Fibroblast of lung (primary cell): ENCODE measurements at places on chromosomes 2 and 18. TPM values are rescaled to one million over a fixed set of nuclear protein-coding genes. Genes with fewer than 3 reads are reported as not detected.

LDLRAD4 gene
- polyA plus RNA-seq: not detected in 2 replicates

GRCh38 chr2:136108463-136108862, 9.5 kb downstream of the CXCR4 start:
- DNase-seq: no peak

DNA sequence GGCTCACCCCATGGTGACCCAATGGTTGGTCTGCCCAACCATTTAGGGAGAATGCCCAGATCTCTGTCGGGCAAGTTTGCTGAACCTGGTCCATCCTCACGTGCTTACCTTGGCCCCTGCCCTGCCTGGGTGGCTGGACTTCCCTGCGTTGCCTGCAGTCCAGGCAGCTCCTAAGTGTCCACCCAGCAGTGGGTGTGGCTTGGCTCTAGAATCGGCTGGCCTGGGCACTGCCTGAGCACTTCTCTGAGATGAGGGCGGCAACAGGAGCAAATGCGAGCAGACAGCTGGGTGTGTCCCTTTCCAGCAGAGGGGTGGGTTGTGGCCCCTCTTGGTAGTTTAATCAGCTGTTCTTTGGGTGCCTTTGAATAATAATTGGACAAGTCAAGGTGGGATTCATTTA, 11.3 kb downstream of the PCARE start:
- no peak for DNase-seq

GALNT14 gene
- polyA plus RNA-seq: 0.15 and 0.25 TPM in 2 replicates

- no peak for DNase-seq
These were observed 78.0 kb downstream of the PTPN4 start for GRCh38 chr2:119837759-119838158.

- no peak for DNase-seq
These were observed 80.6 kb downstream of the MYO1B start for GRCh38 chr2:191325651-191326365.

DNA sequence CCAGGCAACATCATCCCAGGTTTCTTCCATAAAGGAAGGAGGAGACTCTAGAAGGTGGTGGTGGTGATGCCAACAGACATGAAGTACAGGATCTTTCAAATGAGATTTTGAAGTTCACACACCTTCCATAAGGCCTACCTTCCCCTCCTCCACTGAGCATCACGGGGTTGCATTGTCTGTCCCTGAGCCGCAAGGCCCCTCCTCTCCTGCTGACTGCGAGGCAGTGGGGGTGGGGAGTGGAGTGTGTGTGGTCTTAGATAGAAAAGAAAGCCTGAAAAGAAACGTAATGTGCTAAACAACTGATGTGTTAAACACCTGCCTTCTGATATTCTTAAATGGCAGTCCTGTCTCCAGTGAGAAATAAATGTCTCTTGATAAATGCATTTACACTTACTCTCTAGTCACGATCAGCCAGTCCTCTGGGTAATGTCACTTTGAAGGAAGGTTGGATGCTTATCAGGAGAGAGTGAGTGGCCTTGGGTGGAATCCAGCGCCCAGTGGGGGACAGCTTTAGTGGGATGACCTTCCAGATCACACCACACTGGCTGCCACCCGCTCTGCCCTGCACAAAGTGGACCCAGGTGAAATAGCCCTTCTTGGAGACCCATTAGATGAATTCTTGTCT, 5.5 kb upstream of the SCYGR5 start:
- DNase-seq: no peak

DNA sequence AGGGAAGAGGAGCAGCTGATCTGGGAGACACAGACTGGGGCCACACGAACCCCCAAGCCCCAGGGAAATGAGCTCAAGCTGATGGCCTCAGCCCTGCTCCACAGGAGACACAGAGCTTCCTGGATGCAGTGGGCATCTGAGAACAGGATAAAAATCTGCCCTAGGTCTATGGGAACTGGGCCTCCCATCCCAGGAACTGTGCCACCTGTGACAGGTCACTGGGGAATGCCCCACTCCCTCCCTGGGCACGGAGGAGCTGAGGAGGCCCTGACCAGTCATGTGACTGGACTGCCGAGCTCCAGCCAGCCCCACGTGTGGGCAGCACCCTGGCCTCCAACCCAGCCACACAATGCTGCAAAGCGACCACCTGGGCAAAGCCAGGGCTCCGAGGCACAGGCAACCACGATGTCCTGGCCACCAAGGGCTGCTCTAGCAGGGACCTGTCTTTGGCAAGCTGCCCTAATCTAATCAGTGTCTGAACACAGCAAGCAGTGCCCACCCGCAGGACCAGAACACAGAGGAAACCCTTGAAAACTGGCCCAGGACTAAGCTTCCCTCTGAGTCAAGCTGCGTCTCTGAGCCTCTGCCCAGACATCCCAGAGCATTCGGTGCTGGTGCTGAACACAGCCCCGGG, 57.8 kb upstream of the ID2 start:
- DNase-seq: no peak

GRCh38 chr2:152200565-152201465, 25.3 kb upstream of the STAM2 start:
- DNase-seq: peak; percentile 96

ASXL3 gene
- 0.06 and 0.16 TPM in 2 replicates for polyA plus RNA-seq

DNA sequence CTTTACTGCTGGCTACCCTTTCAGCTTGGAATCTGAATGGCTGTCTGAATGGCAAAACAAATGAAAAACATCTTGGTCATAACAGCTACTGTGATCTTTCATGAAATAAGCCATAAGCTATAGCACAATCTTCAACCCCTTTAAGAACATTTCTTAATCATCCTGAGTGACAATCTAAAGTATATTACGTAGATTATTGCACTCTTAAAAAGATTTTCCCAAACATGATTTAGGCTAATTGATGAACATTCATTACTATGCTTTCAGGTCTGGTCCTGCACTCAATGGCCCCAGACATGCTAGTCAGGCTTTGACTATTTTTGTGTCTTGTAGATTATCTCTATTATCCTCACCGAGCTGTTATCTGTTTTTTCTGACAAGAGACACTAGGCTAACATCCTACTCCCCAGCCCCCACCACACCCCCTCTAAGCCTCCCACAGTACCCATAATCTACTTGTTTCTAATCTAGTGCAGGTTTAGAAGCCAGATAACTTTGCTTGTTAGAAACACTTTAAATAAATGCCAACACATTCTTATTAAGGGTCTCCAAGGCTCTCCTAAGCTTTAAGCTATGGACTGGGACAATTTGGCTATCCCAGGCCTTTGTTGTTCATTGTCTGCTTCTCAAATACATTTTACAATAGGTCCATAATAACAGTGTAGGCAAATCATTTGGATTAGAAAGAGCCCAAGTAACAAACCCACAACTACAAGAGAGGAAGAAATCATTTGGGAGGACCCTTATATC, 4.2 kb downstream of the SMAD2 start:
- no peak for DNase-seq

DNA sequence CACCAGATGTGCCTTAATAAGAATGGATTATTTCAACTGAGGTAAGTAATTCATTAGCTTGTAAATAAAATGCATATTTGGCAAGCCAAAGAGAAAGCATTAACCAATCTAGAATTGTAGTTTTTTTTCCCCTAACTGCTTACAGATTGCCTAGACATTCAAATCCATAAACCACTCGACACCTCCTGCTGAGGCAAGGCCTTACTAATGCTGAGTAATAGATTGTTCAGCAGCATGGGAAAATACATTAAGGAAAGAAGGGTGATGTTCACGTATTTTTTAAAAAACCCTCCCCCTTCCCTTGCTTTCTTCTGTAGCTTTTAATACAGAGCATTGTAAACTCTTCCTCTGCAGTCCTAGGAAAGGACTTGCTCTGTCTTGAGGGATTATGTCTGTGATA, 17.0 kb upstream of the LINC00305 start:
- DNase-seq: peak; percentile 40

NT5C1B gene
- not detected in 2 replicates for polyA plus RNA-seq

GRCh38 chr2:197708331-197708730, 3.2 kb downstream of the MARS2 start:
- DNase-seq: peak; percentile 74

- DNase-seq: no peak
These were observed 269.0 kb downstream of the ICOS start for GRCh38 chr2:204205538-204205937.

DNA sequence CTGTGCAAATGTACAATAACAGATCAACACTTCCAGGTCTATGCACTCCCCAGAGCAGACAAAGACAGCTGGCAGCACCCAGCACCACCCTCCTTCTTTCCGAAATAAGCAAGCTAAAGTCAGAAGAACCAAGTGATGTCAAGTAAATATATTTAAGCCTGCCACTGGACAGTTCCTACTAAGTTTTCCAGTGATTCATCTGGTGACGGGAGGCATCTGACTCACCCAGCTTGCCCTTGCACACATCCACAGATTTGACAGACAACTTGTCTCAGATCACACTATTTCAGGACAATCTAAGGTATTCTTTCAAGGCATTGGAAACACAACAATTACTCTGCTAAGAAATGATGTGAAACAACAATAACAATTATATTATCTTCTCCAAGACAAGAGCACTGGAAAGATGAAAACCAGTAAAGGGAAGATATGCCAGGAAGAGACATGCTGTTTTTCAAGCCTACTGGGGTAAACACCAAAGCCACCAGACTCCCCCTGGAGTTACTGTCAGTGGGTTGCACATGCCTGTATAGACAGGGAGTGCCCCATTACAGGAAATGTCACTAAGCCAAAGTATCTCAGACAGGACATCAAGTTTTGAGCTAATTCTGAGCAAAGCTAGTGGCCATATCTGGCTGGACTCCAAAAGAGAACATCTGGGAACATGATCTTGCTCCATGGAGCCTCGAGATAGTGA, 287.9 kb upstream of the KLHL29 start:
- DNase-seq: no peak

GRCh38 chr2:177359836-177360595, 32.6 kb upstream of the AGPS start:
- no peak for DNase-seq

GRCh38 chr18:36697905-36698304, 130.9 kb downstream of the TPGS2 start:
- peak; percentile 96 for DNase-seq

DNA sequence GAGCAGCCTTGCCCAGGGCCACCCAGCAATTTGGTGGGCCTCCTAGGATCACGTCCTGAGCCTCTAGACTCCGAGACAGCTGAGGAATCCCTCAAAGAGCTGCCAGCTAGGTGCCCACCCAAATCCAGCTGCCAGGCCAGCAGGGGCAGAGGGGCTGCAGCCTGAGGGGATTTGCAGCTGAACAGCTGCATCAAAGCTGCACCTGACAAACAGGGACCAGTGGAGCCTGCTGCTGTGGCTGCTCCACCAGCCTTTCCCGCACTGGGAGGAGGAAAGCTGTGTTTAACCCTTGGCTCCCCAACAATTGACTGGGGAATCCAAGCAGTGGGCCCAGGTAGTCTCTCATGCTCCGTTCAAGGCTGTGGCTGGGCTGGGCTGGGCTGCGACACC, 8.2 kb downstream of the ADRA2B start:
- DNase-seq: no peak

DNA sequence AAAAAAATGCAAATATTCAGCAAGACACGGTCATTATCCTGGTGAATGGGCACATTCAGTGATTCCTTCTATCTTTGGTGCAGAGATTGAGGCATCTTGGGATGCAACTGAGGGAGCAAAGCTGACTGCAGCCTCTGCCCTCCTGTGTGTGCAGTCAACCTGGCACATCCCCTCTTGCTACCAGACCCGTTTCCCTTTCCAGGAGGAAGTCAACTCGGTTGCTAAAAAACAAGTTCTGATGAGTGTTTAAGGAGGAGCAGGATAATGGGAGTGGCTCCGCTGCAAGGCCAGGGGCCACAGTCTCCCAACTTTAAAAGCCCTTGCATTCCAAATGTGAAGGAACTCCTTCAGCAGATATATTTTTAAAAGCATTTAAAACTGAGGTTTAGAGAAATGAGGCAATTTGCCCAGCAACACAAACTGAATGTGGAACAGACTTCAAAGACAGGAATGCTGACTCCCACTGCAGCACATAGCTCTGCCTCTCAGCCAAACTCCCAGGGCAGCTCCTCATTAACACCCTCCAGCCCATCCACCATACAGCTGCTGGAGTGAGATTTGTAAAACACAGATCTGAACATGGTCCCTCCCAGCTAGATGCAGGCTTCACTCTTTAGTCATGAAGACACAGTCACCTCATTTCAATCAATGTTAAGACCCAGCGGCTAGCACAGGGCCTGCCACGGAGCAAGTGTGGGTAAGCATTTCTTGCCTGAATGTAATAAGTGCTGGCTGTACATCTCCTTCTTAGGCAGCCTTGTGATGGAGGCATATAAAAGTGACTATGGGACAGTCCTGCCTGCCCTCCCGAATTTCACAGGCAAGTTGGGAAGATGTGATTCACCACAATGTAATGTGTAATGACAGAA, 54.3 kb downstream of the VSNL1 start:
- DNase-seq: peak; percentile 87

EGR4 gene
- not detected in 2 replicates for polyA plus RNA-seq

- no peak for DNase-seq
These were observed 587.1 kb upstream of the LRRTM4 start for GRCh38 chr2:78109272-78109671.

DNA sequence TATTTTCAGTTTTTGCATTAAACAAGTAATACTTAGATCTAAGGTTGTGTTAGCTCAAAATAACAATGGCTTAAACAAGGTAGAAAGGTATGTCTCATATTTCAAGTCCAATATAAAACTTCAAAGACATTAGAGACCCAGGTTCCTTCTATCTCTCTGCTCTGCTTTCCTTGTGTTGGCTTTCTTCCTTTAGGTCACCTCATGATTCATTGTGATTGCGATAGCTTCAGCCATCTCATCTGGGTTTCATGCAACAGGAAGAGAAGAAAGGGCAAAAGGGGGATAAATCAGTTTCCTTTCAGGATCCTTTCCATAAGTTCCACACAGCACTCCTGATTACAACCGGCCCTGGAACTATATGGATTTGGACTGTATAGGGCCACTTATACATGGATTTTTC, 16.0 kb upstream of the TBR1 start:
- DNase-seq: no peak

DNA sequence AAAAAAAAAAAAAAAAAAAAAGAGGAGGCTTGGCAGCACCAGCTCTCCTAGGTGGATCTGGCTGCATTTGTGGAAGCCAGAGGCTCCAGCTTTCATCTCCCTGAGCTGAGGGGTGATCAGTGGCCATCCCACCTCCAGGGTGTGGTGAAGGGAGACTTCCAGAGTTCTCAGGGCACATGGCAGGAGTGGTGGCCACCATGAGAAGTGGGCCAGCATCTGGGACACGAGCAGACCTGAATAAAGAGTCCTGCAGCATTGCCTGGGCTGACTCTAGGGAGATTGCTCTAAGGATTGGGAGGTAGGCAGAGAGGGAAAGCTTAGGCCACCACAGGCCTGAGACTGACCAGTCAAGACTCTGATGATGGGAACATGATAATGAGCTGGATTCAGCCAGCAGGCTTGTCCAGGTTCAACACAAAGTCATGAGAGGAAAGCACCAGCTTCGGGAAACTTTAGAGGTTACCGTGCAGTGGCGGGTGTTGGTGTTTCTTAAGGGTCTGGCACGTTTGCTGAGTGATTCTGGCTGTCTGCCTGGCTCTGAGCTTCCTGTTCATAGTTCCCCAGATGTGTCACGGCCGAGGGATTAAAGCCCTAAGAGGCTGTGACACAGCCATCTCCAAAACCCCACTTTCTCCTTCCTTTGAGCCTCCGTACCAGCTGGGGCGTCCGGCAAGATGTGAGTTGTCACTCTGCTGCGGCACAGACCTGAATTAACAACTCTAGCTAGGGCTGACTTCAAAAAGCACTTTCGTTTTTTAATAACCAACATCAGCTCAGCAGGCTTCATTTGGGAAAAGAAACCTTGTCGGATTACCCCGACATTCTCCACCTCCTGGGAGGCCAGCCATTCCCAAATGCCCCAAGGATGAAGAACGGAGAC, 38.3 kb upstream of the IL1R1 start:
- DNase-seq: peak; percentile 91

SERPINB12 gene
- polyA plus RNA-seq: 0.07 TPM in 1 of 2 replicates, not detected in the other
